ENCODE measurements at places on chromosomes 5 and 9.

DNA sequence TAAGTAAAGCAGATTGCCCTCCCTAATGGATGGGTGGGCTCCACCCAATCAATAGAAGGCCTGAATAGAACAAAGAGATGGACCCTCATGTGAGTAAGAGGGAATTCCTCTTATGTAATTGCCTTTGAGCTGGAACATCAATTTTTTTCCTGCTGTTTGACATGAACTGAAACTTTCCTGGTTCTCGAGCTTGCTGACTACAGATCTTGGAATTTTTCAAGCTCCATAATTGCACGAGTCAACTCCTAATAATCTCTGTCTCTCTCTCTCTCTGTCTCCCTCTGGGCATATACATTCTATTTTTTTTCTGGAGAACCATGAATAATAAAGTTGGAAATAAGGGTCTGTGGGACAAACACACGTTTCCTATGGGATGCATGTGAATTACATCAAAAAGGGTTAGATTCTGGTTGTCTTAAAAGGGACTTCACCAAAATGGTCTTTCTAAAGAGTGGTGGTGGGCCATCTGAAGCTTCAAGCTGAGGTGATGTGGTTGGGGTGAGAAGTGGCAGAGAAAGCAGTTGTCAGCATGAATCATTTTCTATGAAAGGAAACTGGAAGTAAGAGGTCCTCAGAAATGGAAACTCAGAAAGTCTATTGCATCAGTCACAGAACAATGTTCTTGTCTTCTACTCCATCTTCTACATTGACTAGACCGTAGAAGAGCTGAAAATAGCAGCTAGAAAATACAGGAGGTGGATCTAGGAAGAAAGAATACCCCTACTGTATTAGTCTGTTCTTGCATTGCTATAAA, 47.0 kb upstream of the HOMER1 start:
- peak; percentile 49 for DNase-seq

GRCh38 chr9:92747459-92748232, 17.0 kb downstream of the BICD2 start:
- no peak for DNase-seq

DNA sequence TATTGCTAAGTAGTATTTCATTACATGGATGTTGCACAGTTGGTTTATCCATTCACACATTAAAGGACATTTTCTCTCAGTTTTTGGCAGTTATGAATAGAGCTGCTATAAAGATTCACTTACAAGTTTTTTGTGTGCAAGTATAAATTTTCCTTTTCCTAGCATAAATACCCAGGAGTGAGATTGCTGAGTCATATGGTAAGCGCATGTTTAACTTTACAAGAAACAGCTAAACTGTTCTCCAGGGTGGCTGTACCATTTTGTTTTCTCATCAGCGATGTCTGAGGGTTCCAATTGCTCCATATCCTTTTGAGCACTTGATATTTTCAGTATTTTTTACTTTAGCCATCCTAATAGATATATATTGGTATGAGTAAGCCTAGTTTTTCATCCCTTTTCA, 16.4 kb upstream of the ABCA1 start:
- DNase-seq, result no peak

GRCh38 chr5:11863911-11864310, 40.3 kb downstream of the CTNND2 start:
- no peak for DNase-seq

GRCh38 chr5:1657161-1657741, 133.5 kb upstream of the LPCAT1 start:
- DNase-seq, result no peak

GRCh38 chr5:37005946-37006540, 129.5 kb downstream of the NIPBL start:
- no peak for DNase-seq

- no peak for DNase-seq
Measured at GRCh38 chr5:135337064-135337463, 62.0 kb downstream of the MACROH2A1 start.
